Uterine smooth muscle cell (primary cell): ENCODE measurements at places on chromosomes 5 and 9. TPM values are rescaled to one million over a fixed set of nuclear protein-coding genes. Genes with fewer than 3 reads are reported as not detected.

The C5orf52 gene
- total RNA-seq = not detected in 2 replicates

The PCDHB10 gene
- 0.11 and 0.12 TPM in 2 replicates for total RNA-seq

The SLCO6A1 gene
- total RNA-seq = not detected in 2 replicates

The NEURL1B gene
- 4.7 and 11.4 TPM in 2 replicates for total RNA-seq

The AK6 gene
- total RNA-seq = 30.9 and 53.6 TPM in 2 replicates

The KIF12 gene
- total RNA-seq = not detected in 2 replicates

The OGN gene
- 0.33 and 0.37 TPM in 2 replicates for total RNA-seq
